Uterus (tissue), 4 donors: ENCODE measurements at places on chromosomes 6 and 20. TPM values are rescaled to one million over a fixed set of nuclear protein-coding genes. Genes with fewer than 3 reads are reported as not detected.

Gene FNDC1
- 0.55 TPM for total RNA-seq

- no peak for DNase-seq
Observed at GRCh38 chr6:121522265-121522664, 86.8 kb downstream of the GJA1 start.

DNA sequence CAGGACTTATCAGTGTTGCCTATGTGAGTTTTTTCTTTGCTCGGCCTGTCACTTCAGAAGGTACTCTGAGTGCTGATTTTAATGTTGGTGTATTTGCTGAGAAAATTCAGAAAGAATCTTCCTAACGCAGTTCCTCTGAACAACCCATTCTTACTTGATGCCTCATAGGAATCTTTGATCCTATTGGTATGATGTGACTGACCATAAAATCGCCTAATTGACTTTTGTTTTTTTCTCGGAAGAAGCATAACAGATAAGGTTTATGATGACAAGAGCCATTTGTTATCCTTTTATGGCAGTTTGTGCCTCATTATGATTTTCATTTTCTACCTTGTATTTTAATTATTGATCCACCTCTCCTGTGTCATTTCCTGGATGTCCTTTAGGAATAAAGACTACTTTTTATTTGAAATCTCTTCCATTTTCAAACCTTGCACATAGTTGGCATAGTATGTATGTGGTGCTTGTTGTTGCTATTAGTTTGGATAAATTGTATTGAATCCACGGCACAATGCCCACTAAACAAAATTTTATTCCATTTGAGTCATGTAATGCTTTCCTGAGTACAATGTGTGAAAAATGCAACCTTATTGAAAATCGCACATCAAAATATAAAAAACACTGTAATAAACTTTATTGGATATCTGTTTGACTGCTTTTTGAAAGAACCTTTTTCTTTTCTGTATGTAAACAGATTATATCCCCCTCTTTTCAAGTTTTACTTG, 37.3 kb downstream of the LRRC1 start:
- DNase-seq, result no peak

DNA sequence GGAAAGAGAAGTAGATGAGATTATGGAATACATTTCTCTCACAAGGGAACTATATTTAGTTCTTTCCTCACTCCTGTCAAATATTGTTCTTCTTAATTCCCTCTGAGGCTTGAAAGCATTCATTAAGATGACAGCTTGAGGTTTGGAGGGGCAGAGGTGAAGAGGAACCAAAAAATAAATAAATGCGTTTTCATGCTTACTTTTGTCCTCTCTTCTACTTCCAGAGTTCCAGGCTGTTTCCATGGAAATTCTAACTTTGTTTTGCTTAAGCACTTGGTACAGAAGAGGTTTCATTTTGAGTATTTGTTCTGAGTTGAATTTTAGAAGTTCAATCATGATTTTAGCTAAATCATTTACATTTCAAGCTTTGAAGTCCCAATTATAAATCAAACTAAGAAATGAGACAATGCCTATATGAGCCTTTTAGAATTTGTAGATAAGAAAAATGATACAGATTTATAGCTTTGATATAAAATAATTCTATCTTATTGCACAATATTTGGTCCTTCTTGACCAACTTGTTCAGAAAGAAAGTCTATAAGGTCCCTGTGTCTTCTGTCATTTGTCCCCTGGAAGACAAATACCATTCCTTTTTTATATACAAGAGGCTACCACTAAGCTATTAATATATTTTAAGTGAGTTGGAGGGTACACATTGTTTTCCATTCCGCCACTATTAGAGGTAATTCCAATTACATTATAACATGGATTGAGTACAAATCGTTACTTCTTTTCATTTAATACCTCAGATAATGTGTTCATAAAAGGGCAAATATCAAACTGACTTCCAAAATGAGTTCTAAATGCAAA, 16.3 kb downstream of the RBM24 start:
- no peak for DNase-seq
